Activated CD4-positive, alpha-beta T cell treated with anti-CD3 and anti-CD28 coated beads for 36 hours (primary cell): ENCODE measurements at places on chromosomes 2 and 18. TPM values are rescaled to one million over a fixed set of nuclear protein-coding genes. Genes with fewer than 3 reads are reported as not detected.

DNA sequence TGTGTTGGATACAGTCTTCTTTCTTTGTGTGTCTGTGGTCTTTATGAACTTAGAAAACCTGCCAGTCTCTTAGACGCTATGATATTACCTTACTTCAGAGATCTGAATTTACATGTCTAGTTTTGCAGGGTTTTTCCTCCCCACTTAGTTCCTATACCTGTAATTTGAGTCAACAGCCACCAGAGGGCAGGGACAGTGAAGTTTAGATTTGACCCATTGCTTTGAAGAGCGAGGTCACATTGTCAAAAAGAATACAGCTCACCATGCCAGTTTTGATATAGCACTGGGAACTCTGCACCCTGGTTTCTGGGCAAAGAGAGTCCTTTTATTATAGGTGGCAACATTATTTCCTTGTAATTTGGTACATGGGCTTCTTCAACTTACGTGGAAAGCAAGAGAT lies 102.3 kb downstream of the MAPK4 start:
- no peak for DNase-seq

DNA sequence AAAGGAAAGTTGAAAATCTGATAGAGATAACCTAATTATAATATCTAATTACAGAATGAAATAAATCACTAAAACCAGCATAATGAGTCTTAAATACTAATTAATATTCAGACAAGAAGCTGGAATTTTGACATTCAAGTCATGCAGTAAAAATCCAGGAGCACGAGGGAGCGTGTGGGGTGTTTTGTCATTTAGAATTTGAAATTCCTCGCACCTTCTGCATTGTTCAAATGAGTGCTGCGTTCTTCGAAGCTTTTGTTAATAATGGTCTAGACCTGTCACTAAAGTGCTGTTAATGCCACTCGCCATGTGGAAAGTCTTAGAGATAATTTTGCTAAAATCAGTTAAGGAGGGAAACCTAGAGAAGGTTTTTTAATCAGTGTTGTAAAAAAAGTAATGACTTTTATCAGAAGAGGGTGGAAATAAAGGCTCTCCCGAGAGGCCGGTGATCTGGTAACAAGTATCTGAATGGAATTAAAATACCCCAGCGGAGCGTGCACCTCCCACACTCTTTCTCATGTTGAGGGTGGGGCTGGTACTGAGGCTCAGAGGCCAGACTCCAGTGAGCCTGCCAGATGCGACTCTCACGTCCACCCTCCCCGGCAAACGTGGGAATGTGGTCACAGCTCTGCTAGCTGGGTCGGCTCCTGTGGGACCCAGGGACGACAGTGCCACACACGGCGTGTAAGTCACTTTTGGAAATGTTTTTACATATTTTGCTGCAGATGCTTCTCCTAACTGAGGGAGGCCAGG lies 69.4 kb upstream of the MYT1L start:
- DNase-seq: no peak

GRCh38 chr2:63587814-63588384 lies 378 bp downstream of the WDPCP start:
- no peak for DNase-seq

The MTX2 gene
- total RNA-seq: 22.6 TPM

DNA sequence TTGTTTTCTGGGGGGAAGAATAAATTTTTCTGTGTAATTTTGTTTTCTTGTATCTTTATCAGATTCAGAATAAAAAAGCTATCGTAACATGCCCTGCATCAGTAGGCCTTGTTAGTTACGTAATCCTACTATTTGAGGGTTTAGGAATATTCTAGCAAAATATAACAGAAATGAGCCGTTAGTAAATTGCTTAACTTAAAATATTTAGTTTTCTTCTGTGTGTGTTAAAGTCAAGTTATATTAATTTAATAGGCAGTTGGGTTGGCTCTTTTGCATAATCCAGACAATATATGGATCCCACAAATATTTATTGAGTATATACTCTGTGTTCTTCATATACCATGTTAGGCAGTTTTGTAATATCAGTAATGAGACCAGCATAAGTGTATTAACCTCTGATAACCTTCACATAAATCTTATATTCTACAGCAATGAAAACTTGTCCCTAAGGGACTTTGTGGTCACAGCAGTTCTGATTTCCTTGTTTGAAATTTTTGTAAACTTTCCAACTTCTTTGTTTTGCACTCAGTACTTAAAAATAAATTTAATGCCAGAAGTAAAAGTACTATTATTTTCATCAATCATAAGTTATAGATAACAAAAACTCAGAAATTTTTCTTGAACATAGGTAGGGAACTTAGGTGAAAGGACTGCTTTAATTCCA lies 151.9 kb downstream of the FMNL2 start:
- DNase-seq: no peak

- no peak for DNase-seq
These were observed 97.1 kb upstream of the TNP1 start for GRCh38 chr2:216956820-216957493.

DNA sequence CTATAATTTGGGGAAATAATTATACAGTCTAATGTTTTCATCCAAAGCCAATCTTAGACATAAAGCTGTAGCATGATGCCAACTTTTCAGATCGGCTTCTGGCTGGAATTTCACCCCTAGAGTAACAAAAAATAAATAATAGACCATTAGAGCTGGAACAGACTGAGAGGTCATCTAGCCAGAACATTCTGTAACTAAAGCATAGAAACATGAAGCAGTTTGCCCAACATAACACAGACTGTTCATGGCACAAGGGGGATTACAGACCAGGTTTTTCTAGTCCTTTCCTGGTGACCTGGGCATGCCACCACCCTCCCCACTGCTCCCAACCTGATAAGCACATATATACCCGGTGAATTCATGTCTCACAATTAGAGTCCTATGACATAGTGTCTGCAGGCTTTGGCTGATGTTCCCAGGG lies 116.4 kb upstream of the PPP1CB start:
- DNase-seq: no peak

- DNase-seq: no peak
These were observed 168.5 kb downstream of the CBLN2 start for GRCh38 chr18:72375618-72376017.

GRCh38 chr2:83516503-83516902 lies 942.6 kb downstream of the SUCLG1 start:
- DNase-seq: no peak

DNA sequence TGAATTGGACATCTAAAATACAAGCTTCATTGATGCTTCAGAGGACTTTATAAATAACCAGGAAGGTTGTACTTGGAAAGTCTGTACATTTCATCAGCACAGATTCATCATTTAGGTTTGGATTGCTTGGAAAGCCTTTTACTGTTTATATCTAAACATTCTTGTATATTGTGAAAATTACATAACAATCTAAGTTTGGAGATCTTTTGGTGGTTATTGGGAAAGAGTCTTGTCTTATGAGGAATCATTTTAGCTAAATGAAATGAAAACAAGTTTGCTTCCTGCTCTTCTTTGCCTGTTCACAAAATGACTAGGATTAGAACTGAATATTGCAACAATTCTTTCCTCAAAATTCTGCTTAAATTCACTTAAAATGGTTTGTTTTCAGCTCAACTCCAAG lies 79.3 kb downstream of the ABI2 start:
- no peak for DNase-seq

The CREG2 gene
- total RNA-seq: not detected

The ICOS gene
- total RNA-seq: 161 TPM

The NEUROD1 gene
- total RNA-seq: not detected

GRCh38 chr18:34315591-34316352 lies 91.1 kb upstream of the NOL4 start:
- no peak for DNase-seq

DNA sequence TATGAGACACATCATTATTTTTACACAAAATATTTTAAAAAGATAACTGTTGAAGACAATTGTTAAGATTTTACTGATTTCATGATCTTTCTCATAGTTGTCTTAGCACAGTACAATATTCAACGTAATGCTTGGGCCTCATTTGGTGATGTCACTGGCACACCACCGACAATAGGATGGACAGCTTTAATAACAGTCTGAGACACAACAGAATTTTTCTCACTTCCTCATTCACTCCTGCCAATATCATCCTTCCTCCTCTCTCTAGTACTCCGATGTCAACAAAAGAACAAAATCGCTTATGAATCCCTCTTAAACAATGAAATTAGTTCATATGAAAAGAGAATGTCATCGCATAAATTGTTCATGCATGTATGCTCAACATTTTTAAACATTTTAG lies 461.9 kb upstream of the CDH7 start:
- DNase-seq: no peak
